ENCODE measurements at places on chromosomes 1 and 21. TPM values are rescaled to one million over a fixed set of nuclear protein-coding genes. Genes with fewer than 3 reads are reported as not detected.

DYNLT5 gene
- polyA plus RNA-seq = 2.4 TPM

GBP4 gene
- polyA plus RNA-seq = 8.0 TPM

KCNJ9 gene
- polyA plus RNA-seq = 0.14 TPM

OR2T35 gene
- polyA plus RNA-seq = not detected

- no peak for DNase-seq
Measured at GRCh38 chr1:160082926-160083325, 1.6 kb downstream of the KCNJ9 start.

- no peak for DNase-seq
Measured at GRCh38 chr1:247434005-247434404, 18.0 kb downstream of the NLRP3 start.

SH3BGR gene
- 6.9 TPM for polyA plus RNA-seq

DNA sequence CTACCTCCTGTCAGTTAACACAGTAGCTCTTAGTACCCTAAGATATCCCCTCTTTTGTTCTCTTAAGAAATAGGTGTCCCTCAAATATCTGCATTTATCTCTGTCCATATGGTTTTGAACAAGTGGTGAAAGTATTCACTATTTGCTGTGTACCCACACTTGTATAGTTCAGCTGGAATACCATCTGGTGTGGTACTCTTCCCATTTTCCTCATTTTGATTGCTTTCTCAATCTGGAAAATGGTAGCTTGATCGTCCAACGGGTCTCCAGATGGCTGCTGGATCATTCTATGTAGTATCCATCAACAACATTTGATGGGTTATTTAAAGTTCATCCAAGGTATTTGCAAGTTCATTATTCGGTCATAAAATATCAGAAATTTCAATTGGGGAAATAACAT is 100.3 kb upstream of the DPYD start:
- DNase-seq = no peak

MIXL1 gene
- 0.28 TPM for polyA plus RNA-seq

Measured in left renal cortex interstitium (tissue), 4 donors.